Tibial nerve (tissue), 4 donors: ENCODE measurements at places on chromosomes 3 and 15. TPM values are rescaled to one million over a fixed set of nuclear protein-coding genes. Genes with fewer than 3 reads are reported as not detected.

DNA sequence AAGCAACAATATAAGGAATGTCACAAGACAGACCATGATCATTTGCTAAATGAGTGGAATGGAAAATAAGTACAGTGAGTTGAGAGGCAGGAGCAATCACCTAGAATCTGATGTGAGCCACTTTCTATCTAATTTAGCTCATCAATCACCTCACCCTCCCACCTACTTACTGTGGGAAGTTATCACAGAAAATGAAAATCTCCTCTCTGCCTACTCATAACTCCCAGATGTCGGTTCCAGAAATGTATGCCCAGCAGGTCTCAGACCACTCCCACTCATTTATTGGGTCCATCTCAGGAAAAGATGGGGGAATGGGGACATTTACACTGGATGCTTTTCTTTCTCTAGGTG lies 270.9 kb downstream of the FHIT start:
- H3K36me3 ChIP-seq: no peaks in the 10 kb centered on the region
- no peaks in the 10 kb centered on the region for H3K4me1 ChIP-seq
- DNase-seq: no peak
- H3K4me3 ChIP-seq: no peak overlapping the region
- no peaks in the 10 kb centered on the region for H3K27me3 ChIP-seq

DNA sequence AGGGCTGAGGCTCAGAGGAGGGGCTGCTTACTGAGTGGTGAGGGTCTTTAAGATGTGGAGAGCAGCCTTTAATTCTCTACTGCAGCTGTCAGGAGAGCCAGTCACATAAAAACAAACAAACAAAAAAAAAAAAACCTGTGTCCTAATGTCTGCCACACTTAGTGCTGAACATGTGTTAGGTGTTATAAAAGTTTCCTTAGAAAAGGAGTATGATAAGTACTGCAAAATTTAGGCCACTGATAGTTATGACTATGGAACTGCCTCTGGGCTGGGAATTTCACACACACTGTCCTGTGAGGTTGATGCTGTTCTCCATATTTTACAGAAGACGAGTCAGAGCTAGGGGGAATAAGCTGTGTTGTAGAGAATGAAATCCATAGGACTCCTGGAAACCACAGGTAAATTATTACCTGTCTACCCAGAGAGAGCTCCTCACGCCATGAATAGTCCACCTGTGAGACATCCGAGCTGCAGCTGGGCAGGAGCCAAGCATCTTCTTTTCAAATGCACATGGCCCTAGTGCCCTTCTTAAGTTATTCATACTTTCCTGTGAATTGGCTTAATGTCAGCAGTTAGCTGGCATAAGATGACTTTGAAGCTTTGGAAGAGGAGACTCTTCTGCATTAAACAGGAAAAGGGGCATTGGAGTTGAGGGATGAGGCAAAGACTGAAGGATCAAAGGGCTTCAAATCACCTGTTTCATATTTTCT lies 34.5 kb upstream of the SKOR1 start:
- H3K36me3 ChIP-seq: peaks cover 24% of the 10 kb centered on the region
- H3K4me1 ChIP-seq: no peaks in the 10 kb centered on the region
- H3K4me3 ChIP-seq: no peak overlapping the region
- no peak overlapping the region for H3K27ac ChIP-seq

- H3K36me3 ChIP-seq: no peaks in the 10 kb centered on the region
- H3K27me3 ChIP-seq: peaks cover 14% of the 10 kb centered on the region
- H3K4me1 ChIP-seq: no peaks in the 10 kb centered on the region
- no peak for DNase-seq
- no peak overlapping the region for H3K27ac ChIP-seq
These were observed 9.7 kb upstream of the LRRC15 start for GRCh38 chr3:194379231-194379630.

The MYEF2 gene
- total RNA-seq: 39.6 TPM
